ENCODE measurements at places on chromosomes 7 and 10.

GRCh38 chr10:4067531-4067930 is 282.5 kb upstream of the KLF6 start:
- DNase-seq = no peak

- DNase-seq = no peak
Observed at GRCh38 chr7:144404946-144405345, 1.5 kb upstream of the NOBOX start.

DNA sequence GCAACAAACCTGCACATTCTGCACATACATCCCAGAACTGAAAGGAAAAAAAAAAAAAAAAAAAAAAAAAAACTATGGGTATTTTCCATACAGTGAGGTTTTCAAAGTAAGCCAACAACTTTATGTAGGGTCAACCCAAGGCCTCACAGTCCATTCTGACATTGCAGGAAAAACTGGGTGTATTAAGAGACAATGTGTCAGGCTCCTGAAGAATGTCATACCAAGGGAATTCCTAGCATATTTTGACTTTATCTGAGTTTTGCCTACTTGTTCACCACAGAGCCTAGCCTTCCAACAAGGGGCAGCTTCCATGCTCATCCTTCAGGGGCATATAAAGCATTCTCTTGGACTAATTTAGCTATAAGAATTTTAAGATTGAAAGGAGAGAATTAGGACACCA is 368.9 kb downstream of the PLXDC2 start:
- DNase-seq = no peak

DNA sequence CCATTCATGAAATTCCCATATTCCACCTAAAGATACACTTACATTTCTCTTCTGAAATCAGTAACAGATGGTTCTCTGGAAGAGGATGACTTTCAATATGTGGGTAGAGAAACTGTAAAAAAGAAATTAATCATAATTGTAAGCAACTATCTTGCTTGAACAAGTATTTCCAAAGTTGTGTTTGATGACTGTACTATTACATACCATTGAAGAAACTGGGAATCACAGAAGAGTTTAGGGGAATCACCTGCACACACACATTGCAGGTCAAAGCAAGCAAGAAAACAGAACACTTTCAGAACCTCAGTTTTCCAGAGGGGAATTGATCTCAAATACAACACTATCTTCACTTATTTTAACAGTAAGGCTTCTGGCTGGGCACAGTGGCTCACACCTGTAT is 33.6 kb downstream of the GSAP start:
- no peak for DNase-seq

GRCh38 chr7:132572526-132572925 is 3.7 kb downstream of the PLXNA4 start:
- no peak for DNase-seq

GRCh38 chr10:75398200-75398691 is 3.3 kb downstream of the ZNF503 start:
- no peak for DNase-seq

- no peak for DNase-seq
Observed at GRCh38 chr7:23135755-23136154, 30.2 kb downstream of the KLHL7 start.

GRCh38 chr7:381211-382042 is 91.5 kb downstream of the FOXL3 start:
- DNase-seq = peak; percentile 49

GRCh38 chr7:75739796-75740672 is 1.3 kb upstream of the HIP1 start:
- DNase-seq = no peak

DNA sequence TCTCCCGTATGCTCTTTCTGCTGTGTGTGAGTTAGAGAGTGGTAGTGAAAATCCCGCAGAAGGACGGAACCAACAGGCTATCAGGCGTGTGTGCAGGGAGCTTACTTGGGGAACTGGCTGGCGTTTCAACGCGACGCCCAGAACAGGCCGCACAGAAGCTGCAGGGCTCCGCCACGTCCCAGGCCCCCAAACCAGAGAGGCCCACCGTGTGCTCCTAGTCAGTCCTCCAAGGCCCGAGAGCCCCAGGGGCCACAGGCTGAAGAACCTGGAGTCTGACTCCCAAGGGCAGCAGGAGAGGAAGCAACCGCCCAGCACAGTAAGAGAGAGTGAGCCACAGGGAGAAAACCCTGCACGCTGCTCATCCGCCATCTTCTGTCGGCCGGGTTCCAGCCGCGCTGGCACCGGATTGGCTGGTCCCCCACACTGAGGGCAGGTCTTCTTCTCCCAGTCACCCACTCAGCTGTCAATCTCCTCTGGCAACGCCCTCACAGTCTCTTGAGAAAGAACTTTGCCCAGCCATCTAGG is 730.6 kb upstream of the VSTM2A start:
- DNase-seq = no peak

DNA sequence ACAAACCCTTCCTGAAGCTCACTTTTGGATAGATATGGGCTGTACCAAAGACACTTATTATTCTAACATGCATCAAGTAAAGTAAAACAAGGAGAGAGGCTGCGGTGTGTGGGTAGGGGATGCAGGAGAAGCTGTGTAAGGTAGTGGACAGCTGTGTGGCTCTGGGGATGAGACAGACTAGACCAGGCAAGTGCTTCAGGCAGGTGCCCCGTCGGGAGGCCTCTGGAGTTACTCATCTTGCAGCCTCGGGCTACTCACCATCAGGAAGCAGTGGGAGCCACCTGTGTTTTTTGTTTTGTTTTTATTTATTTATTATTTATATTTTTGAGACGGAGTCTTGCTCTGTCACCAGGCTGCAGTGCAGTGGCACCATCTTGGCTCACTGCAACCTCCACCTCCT is 49.3 kb upstream of the NCAPG2 start:
- DNase-seq = no peak

- no peak for DNase-seq
Observed at GRCh38 chr10:78458983-78459638, 425.4 kb downstream of the RPS24 start.

GRCh38 chr7:93150200-93150835 is 2.1 kb upstream of the SAMD9L start:
- DNase-seq = no peak

- DNase-seq = no peak
Observed at GRCh38 chr10:124328477-124329220, 90.1 kb downstream of the OAT start.

DNA sequence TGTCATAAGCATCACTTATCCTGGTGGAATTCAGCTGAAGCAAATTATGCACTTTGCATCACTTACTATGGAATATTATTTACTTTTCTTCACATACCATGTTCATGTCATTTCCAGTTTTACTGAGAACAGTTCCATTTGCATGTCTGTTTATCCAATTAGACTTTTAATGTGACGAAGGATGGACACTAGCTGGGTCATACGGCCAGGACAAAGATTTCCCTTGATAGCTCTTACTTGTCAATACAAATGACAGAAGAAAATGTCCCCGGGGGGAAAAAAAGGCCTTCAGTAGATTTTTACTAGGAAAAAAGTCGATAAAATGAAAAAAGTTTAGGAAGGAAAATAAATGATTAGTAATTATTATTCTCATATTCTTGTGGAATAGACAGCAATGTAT is 106.6 kb downstream of the RAPGEF5 start:
- no peak for DNase-seq

DNA sequence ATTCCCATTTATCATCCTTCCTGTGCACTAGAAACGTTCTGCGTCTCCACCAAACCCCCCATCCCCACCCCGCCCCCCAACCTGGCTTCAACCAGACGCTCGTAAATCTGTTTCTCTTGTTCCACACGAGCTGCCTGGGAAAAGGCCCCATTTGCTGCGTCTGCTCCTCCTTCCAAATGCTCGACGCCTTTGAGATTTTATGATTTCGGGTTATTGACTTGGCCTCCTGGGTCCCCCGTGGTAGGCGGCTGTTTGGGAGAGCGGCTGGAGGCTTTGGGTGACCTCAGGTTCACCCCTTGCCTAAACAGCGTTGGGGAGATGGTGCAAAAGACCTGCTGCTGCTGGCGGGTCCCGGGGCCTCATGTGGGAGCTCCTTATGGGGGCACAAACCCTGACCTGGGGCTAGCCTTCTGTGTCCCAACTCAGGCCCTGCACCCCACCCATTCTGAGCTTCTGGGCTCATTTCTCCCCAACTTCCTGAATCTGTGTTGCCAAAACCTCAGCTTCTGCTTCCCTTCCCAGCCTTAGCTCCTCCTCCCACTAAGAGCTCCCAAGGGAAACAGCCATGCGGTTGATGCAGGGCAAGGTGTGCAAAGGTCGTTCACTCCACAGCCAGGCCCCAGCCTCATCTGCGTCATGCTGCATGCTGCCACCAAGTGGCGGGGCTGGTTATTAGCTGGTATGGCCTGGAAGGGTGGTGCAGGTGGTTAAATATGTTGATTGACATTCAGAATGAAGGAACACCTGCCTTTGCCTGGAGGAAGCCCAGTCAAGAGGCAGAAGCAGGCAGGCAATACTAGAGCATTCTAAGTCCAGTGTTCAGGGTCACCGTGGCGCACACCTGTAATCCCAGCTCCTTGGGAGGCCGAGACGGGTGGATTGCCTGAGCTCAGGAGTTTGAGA is 49.1 kb upstream of the ELN start:
- DNase-seq = no peak

DNA sequence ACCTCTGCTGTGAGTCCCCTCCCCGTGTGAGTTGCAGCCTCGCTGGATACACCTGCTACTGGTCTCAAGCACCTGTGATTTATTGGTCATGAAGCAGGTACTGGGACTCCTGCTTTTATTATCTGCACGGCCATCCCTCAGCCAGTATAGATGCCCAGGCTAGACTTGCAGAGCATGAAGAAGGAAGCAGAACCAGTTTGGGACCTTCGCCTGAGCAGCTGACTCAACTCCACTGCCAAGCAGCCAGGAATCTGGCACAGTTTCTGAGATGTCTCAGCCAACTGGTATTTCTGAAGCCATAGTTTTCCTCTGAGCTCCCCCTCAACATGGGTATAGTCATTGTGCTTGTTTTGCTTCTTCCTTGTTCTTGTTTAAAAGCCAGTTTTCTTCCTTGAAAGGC is 28.0 kb upstream of the SLC39A12 start:
- DNase-seq = no peak

GRCh38 chr10:9608602-9609001 is 1409.1 kb upstream of the CELF2 start:
- DNase-seq = no peak
